ENCODE measurements at places on chromosomes 11 and 22. TPM values are rescaled to one million over a fixed set of nuclear protein-coding genes. Genes with fewer than 3 reads are reported as not detected.

OR4A16 gene
- not detected for total RNA-seq

C11orf52 gene
- not detected for total RNA-seq

XNDC1N gene
- 4.9 TPM for total RNA-seq

FOLH1 gene
- 4.9 TPM for total RNA-seq

SLC22A12 gene
- not detected for total RNA-seq

PDE2A gene
- total RNA-seq = 63.2 TPM

APOA5 gene
- total RNA-seq = not detected

DBX1 gene
- not detected for total RNA-seq

RIMBP3B gene
- total RNA-seq = 0.82 TPM

ABCG4 gene
- 2.0 TPM for total RNA-seq

TMEM135 gene
- total RNA-seq = 37.5 TPM

TSGA10IP gene
- total RNA-seq = not detected

DNA sequence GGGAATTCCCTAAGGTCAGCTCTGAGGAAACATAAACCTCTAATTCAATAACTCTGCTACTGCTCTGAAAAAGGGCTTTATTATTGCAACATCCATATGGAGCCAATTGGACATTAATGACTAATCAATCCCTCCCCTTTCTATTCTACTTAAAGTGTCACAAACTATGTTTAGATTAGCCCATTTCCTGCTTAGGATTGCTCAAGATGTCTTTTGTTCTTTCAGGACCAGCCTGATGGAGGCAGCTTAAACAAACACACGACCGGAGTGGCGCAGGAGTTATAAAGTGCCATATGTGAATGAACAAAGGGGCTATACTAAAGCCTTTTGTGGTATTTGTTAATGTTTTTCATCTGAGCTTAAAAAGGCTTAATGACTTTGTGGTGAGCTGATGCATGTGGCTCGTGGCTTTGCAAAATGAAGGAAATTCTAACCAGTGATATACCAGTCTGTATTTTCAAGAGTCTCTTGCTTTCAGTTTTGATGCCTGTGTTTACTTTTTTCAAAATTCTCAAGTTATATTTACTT lies 354.4 kb downstream of the SOX6 start:
- DNase-seq = no peak

DNA sequence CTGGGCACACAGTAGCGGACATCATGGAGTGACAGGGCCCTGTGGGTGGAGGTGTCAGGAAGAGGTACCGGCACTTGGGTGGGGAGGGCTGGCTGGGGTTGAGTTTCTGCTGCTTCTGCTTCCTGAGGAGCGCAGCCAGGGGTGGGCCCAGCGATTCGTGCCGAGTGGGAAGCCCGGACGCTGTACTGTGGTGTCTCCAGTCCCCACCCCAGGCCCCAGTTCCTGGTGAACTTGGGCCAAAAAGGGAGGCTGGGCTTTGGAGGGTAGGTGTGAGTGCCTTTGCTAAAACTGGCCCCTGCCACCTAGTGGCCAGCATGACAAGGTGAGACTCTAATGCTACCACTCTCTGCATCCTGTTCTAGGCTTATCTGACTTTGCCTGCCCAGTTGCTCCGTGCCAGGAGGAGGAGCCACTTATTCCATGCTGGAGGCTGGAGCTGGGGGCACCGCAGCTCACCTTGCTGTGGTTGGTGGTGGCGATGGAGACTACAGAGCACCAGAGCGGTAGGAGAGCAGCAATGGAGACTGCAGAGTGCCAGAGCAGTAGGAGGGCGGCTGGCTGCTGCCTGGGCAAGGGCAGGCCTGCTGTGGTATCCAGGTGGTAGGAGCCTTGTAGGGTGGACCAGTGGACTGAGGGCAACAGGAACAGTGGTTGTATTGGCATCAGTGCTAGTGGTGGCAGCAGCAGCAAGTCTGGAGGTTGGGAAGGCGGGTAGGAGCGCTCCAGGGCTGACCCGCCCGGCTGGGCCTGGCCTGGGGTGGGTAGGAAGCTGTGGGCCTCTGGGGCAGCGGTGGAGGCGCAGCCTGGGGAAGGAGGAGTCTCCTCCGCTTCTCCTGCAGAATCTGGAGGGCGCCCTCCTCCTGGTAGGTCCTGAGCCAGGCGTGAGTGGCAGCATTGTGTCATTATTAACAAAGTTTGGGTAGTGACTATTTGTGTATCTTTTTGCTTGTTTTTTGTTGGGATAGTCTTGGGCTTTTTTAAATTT lies 2.2 kb upstream of the RFPL2 start:
- no peak for DNase-seq

DNA sequence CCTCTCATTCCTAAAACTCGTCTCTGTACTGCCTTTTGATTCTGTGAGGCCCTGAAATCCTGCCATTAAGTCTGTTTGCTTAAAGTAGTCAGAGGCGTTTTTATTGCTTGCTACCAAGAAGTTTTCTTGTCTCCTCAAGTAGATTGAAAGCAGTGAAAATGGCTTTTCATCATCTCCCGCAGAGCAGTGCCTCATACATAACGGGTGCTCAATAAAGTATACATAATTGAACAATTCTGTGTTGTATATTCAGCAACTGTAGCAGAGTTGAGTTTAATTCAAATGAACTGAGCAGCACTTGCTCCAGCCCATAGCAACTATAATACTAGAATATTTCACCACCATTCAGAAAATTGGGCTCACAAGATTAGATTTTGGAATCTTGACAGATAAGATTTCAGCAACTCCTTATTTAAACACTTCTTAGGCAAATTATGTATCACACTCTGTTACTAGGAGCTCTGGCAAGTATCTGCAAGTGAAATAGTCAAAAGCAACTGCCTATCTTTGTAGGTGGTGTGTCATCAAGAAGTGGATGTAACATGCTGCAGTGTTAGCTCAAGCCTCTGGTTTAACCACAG lies 20.0 kb downstream of the FIBIN start:
- no peak for DNase-seq

GRCh38 chr11:47453365-47453764 lies 4.4 kb upstream of the RAPSN start:
- no peak for DNase-seq

- no peak for DNase-seq
Measured at GRCh38 chr11:72609045-72609444, 65.2 kb downstream of the PDE2A start.

- DNase-seq = no peak
Measured at GRCh38 chr11:69403556-69404215, 77.8 kb upstream of the LINC01488 start.

DNA sequence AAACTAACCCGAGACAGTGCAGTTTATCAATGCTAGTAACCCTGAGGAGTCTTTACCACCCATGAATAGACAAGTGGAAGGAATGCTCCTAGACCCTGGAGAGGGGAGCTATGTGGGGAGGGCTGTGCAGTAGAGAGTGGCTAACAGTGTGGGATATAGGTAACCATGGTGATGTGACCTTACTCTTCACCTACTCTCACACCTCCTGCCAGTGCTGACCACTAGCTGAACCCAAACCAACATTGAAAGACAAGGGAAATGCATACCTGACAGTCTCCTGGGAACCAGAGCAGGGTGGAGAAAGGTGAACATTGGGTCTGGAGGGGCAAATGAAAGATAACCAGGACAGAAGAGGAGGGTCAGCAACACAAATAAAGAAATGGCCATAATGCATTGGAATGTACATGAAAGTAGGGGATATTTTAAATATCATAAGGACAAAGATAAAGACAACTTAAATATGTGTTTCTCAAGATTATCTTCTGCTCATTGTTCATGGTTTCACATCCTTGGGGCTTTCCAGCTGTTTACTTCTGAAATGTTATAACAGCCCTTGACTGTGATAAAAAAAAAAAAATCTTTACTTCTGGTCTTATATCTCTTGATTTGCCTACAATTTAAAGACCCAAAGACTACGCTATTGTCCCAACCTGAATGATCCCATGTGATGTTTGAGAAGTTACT lies 983.3 kb upstream of the TENM4 start:
- DNase-seq = no peak

DNA sequence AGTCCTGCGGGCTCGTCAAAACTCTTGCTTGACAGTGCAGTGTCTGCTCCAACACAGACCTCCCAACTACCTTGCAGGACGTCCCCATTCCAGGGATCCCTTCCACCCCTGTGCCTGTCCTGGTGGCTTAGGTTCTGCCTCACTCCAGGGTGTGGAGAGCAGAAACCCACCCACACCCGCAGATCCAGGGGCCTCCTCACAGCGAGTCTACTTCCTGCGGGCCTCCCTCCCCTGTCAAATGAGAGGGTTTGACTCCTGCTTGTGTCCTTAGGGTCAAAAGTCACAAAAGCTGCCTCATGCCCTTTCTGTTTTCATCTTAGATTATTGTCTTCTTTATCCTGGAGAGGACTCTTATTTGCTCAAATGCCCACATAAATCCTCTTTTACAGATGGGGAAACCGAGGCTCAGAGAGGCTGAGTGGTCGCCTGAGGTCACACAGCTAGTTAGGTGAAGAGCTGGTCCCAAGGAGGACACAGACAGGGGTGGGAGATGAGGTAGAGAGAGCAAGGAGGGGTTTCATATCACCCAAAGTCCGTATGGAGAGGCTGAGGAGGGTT lies 81.1 kb upstream of the KCNQ1OT1 start:
- no peak for DNase-seq
